ENCODE measurements at places on chromosomes 3 and 15.

- DNase-seq: no peak
Observed at GRCh38 chr3:28699283-28699682, 350.7 kb upstream of the AZI2 start.

DNA sequence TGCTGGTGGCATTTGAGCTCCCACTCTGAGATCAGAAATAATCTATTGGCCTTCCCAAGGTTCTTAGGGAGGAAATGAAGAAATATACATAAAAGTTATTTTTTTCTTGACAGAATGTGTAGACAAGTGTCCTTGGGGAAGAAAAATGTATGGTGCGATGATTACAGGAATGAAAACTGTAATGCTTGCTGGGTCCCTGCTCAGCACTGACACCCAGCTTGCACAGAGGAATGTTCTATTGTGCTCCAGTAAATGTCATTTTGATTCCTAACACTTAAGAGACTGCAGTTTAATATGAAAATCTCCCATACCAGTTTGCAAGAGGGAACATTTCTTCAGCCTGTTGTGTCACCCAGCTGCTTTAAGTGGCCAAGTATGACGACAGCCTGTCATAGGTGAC, 271.3 kb upstream of the TPM1 start:
- DNase-seq: no peak

DNA sequence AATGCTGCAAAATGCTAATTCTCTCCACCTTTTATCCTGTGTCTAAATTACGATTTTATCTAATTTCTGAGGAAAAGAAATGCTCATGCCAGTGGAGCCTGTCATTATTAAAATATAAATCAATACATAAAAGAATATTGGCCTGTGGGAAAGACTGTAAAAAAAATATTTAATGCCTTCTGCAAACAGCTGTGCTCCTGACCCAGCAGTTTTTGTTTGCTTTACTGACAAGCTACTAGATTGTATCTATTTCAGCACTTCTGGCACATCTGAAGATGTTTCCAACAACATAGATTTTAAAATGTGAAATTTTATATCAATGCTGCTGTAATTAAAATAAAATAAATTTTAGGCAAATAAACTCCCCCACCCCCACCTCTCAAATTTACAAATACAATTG, 493.6 kb upstream of the AGTR1 start:
- no peak for DNase-seq

GRCh38 chr3:143567823-143568222, 280.4 kb downstream of the SLC9A9 start:
- no peak for DNase-seq

DNA sequence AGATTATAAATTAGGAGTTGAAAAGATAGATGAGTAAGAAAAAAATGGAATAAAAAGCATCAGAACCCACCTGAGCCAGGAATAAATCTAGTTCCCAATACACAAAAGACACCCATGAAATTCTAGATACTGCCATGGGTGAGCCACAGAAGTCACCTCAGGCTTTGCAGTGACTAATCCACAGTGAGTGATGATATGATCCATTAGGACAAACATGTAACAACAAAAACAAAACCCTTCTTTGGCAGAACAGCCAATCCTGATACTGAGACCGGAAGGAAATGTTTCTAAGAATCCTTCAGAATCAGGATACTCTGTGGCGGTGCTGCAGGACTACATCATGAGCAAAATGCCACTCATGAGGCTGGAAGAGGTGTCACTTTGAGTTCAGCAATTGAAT, 15.0 kb upstream of the MINDY4B start:
- DNase-seq: no peak

DNA sequence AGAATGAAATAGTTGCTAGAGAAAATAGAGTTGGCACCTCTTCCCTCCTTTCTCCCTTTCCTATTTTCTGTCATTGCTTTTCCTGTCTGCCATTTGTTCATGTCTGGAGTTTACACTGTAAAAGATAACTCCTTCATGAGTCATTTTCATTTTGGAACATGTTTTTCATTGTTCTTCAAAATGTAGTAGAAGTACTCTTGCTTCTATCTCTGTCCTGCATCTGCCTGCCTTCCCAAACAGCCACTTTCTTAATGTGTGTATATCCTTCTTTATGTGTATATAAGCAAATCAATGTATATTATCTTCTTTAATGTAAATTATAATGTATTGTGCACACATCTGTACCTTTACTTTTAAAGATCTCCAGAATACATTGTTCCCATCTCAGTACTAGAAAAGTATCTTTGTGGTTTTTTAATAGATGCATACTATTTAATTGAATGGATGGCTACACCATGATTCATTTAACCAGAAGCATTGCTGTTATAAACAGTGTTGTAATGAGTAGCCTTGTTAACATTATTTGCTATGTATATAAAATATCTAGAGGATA, 41.1 kb downstream of the TSC22D2 start:
- DNase-seq: no peak

DNA sequence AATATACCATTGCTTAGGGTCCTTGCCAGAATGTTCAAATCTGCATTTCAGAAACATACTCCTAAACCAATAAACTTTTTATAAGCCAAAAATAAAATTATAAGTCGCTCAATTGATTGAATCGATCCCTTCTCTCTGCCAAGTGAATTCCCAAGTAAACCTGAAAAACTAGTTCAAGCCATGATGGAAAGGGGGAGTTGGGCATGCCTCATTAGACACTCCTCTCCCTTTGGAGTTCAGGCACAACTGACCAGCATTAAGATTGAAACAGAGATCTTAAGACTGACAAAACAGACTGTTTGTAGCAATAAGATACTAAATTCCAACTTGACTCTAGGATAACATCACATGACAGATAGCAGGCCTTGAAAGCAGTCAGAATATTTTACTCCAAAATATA, 113.7 kb upstream of the RASGRP1 start:
- DNase-seq: no peak

- no peak for DNase-seq
Observed at GRCh38 chr15:25510146-25510545, 71.3 kb upstream of the UBE3A start.

GRCh38 chr15:69469467-69470201, 17.0 kb downstream of the RPLP1 start:
- DNase-seq: no peak

GRCh38 chr3:14323401-14324223, 78.8 kb upstream of the SLC6A6 start:
- no peak for DNase-seq

- DNase-seq: no peak
Observed at GRCh38 chr3:124636863-124637296, 93.4 kb upstream of the UMPS start.

DNA sequence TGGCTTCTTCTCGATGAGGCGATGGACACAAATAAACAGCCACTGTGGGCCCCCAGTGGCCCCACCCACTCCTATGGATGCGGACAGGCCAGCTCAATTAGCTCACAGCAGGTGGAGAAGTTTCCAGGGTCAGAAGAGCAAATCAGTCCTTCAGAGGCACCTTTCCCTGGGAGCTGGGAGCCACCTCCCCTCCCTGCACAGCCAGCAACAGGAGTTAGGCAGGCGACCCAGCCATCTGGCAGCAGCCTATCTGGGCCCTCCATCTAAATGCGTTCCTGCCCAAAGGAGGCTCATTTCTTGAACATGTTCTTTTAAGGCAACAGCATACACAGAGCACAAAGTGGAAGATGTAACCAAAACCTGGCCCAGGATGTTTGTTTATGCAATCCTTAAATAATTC, 211.9 kb upstream of the ARRDC4 start:
- no peak for DNase-seq

GRCh38 chr15:88450125-88450798, 16.9 kb downstream of the MRPL46 start:
- peak; percentile 51 for DNase-seq

DNA sequence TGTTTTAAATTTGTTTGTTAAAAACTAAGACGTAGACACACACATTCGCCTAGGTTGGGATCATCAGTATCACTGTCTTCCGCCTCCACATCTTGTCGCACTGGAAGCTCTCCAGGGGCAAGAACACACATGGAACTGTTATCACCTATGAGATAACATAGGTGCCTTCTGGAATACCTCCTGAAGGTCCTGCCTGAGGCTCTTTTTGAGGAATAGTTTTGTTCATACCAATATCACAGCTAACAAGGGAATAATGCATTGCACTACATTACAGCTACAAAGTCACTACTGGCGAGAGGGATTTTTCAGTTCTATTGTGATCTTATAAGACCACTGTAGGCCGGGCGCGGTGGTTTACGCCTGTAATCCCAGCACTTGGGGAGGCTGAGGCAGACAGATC, 29.9 kb downstream of the ZWILCH start:
- DNase-seq: no peak

GRCh38 chr3:56277236-56277635, 191.0 kb downstream of the ERC2 start:
- DNase-seq: no peak

DNA sequence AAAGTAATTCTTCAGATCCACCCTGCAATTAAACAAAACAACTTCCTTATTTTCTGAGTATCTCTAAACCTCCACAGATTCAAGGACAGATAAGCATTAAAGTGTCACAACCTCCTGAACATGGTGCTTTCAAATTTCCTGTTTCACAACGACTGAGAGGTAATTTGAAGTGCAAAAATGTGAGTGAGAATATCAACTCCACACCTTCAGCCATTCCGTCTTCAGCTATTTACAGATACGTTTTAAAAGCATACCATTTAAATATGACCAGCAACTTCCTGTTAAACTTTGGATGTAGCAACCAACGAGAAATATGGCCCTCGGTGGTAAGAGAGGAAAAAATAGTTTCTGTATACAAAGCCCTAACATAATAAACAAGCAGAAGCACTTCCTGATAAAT, 32.1 kb upstream of the PCSK6 start:
- no peak for DNase-seq

- no peak for DNase-seq
Observed at GRCh38 chr15:67146234-67146633, 80.8 kb downstream of the SMAD3 start.

DNA sequence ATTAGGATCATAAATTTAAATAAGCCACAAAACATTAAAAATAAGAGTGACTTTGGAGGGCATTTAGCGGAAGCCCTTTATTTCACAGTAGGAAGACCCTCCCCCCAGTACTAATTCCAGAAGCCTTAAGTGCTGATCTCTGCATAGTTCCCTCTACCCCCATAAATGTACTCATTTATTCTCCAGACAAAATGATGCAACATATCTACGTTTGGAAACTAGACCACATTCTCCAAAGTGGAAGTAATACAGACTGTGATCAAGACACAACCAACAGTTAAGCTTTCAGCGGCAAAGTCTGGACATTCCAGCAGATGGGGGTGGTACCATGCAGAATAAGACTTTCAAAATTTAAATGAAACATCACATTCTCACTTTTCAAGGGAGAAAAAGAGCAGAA, 44.8 kb upstream of the RPS17 start:
- DNase-seq: no peak

DNA sequence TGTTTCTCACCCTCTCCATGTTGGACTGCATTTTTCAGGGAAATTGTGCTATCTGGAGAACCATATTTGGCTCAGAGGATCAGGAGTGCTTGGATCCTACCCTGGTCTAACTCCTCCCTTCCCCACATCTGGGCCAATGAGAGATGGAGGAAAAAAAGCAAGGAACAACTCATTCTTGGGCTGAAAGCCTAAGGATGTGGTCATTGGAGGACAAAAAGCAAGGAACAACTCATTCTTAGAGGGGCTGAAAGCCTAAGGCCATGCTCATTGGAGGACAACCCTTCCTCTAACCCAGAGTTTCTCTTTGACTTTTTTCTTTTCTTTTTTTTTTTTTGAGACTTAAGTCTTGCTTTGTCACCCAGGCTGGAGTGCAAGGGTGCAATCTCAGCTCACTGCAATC, 48.6 kb upstream of the CHRNB4 start:
- DNase-seq: no peak

GRCh38 chr3:189947948-189948723, 172.6 kb downstream of the P3H2 start:
- no peak for DNase-seq

GRCh38 chr15:91876187-91876586, 22.7 kb downstream of the SLCO3A1 start:
- no peak for DNase-seq

- no peak for DNase-seq
Observed at GRCh38 chr15:87577336-87577735, 679.2 kb downstream of the NTRK3 start.

- no peak for DNase-seq
Observed at GRCh38 chr3:7285505-7285904, 424.6 kb downstream of the GRM7 start.

DNA sequence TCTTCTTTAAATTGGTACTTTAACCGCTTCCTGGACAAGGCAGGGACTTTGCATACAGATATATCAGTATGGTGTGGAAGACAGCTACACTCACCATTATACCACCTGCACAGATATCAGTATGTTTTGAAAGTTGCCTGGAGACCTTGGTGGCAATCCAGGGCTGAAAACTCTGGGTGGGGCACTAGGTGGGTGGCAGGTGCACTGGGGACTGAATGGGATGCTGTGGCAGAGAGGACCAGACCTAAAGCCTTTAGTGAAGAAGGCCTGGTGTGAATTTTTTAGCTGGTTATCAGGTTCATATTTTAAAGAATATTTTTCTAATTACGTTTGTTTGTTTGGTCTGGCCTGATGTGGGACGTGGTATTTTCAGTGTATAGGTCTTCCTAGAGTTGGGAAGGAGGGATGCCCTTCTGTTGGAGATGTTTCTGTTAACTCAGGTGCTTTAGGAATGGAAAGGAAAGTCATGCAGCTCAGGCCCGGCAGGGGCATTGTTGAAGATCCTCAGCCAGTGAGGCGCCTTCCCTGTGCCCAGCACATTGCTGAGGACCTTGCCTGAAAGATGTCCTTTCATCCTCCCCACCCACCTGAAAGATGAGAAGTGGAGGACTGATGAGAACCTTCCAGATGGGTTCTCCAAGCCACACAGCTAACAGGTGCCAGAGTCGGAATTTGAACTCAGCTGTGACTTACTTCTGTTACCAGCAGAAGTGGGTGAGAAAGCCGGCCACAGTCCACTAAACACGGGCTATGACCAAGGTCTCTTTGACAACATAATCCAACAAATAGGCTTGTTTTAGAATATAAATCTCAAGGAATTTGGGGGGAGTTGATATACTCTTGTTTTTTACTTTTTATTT, 77.3 kb downstream of the APBA2 start:
- DNase-seq: no peak

- no peak for DNase-seq
Observed at GRCh38 chr3:141979050-141979671, 102.7 kb downstream of the ATP1B3 start.

DNA sequence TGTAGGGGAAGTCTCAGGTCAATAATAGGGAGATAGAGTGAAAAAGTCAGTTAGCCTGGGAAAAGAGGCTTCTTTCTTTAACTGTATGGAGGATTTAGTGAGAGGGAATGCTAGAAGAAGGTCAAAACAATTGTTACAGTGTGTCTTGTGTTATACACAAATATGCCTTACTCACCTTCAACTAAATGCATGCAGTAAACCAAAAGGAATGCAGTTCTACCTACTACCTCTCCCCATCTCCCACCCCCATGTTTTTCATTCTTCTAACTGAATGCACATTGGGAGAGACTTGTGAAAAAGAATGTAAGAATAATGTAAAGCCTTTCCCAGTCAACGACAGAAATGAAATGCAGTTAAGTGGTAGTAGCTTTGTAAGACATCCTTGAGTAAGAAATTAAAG, 33.8 kb downstream of the CCDC66 start:
- no peak for DNase-seq

- no peak for DNase-seq
Observed at GRCh38 chr15:51966192-51966591, 5.4 kb downstream of the LEO1 start.

Measured in GM19239 (cell line).